Stimulated activated CD8-positive, alpha-beta memory T cell treated with anti-CD3 and anti-CD28 coated beads, Interleukin-2, amount 100 ng/mL, for 1 hour (primary cell): ENCODE measurements at places on chromosomes 3 and 15.

DNA sequence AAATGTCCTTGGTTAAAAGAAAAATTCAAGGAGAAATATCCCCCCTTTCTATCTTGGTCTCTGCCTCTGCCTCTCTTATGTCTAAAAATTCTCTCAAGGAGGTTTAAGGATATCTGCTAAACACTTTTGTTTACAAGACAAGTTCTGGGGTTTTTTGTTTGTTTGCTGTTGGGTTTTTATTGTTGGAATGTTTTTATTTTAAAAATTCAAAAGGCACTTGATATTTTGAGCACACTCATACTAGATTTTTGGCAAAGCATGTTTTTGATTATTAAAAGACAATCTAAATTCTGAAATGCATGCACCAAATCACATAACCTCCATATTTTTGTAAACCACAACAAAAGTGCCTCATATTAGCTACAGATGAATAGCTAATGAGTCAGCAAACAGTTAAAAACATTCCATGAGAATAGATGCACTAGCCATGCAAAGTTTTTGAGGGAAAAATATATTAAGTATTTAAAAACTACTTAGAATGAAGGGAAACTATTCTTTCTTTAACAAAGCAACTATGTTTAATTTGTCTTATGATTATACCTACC is 84.6 kb downstream of the ZBTB20 start:
- no peak for DNase-seq

DNA sequence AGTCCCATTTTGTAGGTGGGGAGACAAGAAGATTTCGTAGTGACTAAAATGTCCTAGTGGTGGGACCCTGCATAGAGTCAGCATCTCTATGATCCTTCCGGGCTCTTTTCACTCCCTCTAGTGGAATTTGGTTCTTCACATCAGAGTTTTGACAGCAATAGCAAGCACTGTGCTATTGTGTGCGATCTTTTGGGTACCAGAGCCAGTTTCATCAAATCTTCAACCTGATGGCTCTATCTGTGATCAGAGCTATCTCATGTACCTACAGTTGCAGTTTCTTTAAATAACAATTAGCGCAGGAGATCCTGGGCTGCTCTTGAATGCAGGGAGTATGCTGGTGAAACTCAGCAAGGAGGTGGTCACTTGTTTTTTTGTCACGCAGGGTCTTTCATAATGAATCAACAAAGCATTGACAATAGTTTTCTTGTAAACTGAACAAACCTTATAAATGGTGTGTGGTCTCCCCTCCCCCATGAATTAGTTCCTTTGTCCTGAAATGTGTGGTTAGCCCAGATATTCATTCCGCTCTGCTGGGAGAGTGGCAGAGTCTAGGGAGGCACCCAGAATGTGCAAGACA is 257.2 kb upstream of the SOX2 start:
- DNase-seq: no peak

- DNase-seq: no peak
Measured at GRCh38 chr3:40229963-40230362, 79.5 kb upstream of the EIF1B start.

- DNase-seq: no peak
Measured at GRCh38 chr3:65952842-65953241, 85.9 kb downstream of the MAGI1 start.

GRCh38 chr15:71323584-71323983 is 208.3 kb downstream of the THSD4 start:
- DNase-seq: no peak

- DNase-seq: no peak
Measured at GRCh38 chr3:159816512-159816911, 172.1 kb upstream of the IL12A start.

DNA sequence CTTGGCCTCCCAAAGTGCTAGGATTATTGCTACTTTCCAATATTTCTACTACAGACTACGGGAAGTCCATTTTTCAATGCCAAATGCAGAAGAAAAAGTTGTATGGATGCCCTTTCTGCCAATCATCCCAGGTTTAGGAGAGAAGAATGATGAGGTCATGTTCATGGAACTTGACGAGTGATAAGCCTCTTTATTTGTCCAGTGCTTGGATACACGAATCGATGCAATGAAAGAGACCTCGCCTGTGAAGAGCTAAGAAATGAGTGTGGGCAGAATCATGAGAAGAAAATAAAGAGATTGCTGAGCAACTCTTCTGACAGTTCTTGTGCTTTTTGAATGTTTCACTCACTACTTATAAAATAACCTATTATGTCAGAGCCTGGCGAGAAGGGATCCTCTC is 996 bp upstream of the SLC28A1 start:
- DNase-seq: no peak

- DNase-seq: no peak
Measured at GRCh38 chr3:169455472-169455871, 208.0 kb downstream of the MECOM start.

- no peak for DNase-seq
Measured at GRCh38 chr15:84835661-84836337, 18.6 kb downstream of the ALPK3 start.

DNA sequence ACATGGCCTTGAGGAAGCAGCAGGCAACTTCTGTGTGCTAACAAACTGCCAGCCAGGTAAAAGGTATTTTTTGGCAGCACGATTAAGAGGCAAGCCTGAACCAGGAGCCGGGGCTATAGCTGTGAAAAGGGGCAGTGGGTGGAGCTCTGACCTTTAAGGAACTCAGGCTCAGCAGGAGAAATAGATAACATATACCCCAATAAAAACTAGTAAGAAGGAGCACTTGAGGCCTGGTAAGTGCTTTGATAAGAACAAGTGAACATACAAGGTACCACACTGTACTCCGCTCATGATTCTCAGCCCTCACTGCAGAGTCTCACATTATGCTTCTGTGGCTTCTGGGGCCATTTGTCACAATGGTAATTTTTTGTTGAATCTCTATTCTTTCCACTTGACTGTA is 5.4 kb downstream of the FYCO1 start:
- no peak for DNase-seq

DNA sequence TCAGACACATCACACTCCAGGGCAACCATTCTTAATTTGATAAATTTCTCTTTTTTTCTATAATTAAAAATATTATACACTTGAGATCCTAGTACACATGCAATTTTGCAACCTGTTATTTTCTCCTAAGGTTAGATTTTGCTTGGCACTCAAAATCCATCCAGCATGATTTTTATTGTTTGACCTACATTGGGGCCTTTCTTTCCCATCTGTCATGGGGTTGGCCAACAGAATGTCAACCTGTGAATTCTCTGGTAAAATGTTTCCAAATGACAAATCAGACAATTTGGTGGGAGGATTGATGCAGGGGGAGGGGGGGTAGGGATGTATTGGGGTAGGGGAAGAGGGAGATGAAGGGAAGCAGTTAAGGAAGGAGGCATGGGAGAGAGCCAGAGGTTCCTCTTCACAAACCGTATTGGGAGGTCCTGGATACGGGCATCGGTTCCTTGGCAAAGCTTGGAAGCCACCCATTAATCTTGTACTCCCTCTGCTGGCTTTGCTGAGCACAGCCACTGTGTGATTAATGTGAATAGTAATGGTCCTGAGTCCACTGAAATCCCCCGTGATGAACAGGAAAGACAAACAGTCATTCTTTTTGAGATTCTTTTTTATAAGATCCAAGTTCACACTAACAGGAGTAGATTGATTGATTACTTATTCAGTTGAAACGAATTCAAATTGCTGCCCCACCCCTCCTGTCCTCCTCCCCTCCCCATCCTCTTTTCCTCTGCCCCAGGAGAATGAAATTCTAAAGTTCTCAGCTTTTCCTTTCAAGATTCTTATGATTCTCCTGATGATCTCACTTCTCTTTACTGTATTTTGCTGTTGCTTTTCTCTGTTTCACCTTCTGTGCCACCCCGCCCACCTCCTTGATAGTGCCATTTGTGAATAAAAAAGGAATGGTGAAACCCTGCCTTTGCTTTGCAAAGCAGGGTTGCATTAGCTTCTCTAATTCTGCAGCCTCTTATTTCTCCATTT is 82.2 kb upstream of the SLC25A26 start:
- DNase-seq: no peak

GRCh38 chr3:118626453-118626852 is 408.2 kb downstream of the IGSF11 start:
- no peak for DNase-seq

DNA sequence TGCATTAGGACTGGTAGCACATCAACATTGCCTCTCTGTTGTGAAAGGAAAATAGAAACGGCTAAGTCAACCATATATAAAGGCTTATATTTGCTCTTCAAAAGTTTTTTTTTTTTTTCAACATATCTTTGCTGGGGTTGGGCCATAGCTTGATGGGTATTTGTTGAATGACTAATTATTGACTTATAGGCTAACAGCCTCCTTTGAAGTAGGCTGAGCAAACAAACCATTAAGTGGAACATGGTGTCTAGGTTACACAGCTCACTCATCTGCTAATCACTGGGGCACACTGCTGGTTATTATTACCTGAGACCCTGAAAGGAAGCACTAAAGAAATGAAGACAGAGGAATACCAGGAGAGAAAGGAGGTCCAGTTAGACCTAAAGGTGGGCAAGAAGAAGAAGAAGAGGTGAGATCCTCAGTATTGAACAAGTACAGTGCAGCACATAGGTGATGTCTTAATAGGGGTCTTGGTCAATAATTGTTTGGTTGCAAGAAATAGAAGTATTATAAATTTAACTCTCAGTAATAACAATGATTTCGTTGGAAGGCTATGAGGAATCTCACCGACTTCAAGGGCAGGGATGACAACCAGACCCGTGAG is 139.4 kb downstream of the RPLP1 start:
- DNase-seq: no peak

DNA sequence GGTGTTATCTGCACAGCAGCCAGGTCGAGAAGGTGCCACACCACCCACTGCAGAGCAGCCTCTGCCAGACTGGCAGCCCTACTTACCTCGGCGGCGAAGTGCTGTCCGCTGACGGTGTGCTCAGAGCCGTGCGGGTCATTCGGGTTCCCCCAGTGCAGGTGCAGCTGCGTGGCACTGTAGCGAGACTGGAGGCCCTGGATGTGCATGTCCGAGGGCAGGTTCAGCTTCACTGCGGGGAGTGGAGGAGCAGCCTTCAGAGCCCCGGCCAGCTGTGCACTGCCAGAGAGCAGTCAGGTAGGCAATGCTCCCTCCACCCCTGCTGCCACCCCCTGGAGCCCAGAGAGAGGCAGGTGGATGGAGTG is 36.3 kb downstream of the CA12 start:
- no peak for DNase-seq

- no peak for DNase-seq
Measured at GRCh38 chr15:73683257-73683776, 866 bp upstream of the CD276 start.
